T-cell (primary cell): ENCODE measurements at places on chromosomes 5 and 9. TPM values are rescaled to one million over a fixed set of nuclear protein-coding genes. Genes with fewer than 3 reads are reported as not detected.

- no peak overlapping the region for H3K27ac ChIP-seq
- no peaks in the 10 kb centered on the region for H3K4me1 ChIP-seq
- no peaks in the 10 kb centered on the region for H3K27me3 ChIP-seq
Observed at GRCh38 chr5:104594850-104595249, 1032.3 kb upstream of the NUDT12 start.

GRCh38 chr5:61678966-61679365 is 346.9 kb downstream of the ZSWIM6 start:
- no peak overlapping the region for H3K27ac ChIP-seq
- H3K27me3 ChIP-seq, result peaks cover 5% of the 10 kb centered on the region
- H3K36me3 ChIP-seq, result no peaks in the 10 kb centered on the region
- H3K4me1 ChIP-seq, result no peaks in the 10 kb centered on the region
- no peak overlapping the region for H3K4me3 ChIP-seq

DNA sequence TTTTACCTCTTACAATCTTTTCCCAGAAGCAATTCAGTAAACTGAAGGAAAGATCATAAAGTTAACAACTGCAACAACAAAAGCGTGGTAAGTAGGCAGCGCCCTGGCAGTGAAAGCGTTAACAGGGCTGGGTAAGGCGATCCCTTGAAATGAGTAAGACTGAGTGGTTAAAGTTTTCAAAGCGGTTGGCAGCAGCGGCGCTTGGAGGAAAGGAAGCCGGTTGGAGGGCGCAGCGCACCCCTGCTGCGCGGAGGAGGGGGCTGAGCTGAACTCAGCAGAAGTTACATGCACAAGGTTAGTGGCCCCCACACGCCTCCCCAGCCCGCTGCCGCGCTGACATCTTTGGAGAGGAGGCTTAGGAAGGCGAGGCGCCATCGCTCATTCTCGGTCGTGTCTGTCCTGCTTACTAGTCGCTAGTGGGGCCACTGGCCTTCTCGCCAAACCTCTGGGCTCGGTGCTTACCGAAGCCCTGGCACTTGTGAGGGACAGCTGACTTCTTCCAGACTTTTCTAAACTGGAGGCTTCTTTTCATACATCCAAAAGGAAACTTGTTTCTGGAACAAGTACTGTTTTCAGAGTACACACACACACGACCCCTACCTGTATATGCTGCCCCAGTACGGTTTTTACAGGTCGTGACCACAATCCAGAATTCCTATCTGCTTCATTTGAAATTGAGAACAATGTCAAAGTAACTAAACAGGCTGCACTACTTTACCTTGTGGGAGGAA is at the start of gene SH3RF2:
TSS of gene SH3RF2 (plus strand) at position 178 of the 731 bp plus-strand sequence. CDS start 1,351 bp downstream, outside the sequence.
- H3K36me3 ChIP-seq, result no peaks in the 10 kb centered on the region
- H3K27ac ChIP-seq, result no peak within 1 kb of the TSS
- DNase-seq, result no peak
- H3K4me3 ChIP-seq, result no peak within 1 kb of the TSS

GRCh38 chr5:169258372-169259000 is 42.5 kb downstream of the SLIT3 start:
- H3K4me1 ChIP-seq, result no peaks in the 10 kb centered on the region
- H3K27ac ChIP-seq, result no peak overlapping the region
- H3K36me3 ChIP-seq, result no peaks in the 10 kb centered on the region

DNA sequence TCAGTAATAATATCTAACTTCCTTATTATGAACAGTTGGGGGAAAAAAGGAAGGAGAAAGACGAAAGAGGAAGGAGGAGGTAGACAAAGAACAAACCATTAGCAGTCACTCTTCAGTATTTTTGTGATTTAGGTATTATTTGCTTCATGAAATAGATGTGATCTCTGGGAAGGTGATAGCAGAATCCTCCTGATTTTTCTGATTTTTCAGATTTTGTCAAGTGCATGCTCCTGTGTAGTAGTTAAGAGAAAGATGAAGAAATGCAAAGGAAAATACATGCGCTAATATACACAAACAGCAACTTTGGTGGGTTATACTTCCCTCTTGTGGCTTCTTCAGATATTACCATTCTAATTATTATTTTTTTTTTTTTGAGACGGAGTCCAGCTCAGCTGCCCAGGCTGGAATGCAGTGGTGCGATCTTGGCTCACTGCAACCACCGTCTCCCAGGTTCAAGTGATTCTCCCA is 31.6 kb downstream of the LMNB1 start:
- no peaks in the 10 kb centered on the region for H3K27me3 ChIP-seq
- H3K36me3 ChIP-seq, result peaks cover 15% of the 10 kb centered on the region
- H3K4me1 ChIP-seq, result peaks cover 9% of the 10 kb centered on the region
- no peak overlapping the region for H3K4me3 ChIP-seq
- H3K27ac ChIP-seq, result no peak overlapping the region

DNA sequence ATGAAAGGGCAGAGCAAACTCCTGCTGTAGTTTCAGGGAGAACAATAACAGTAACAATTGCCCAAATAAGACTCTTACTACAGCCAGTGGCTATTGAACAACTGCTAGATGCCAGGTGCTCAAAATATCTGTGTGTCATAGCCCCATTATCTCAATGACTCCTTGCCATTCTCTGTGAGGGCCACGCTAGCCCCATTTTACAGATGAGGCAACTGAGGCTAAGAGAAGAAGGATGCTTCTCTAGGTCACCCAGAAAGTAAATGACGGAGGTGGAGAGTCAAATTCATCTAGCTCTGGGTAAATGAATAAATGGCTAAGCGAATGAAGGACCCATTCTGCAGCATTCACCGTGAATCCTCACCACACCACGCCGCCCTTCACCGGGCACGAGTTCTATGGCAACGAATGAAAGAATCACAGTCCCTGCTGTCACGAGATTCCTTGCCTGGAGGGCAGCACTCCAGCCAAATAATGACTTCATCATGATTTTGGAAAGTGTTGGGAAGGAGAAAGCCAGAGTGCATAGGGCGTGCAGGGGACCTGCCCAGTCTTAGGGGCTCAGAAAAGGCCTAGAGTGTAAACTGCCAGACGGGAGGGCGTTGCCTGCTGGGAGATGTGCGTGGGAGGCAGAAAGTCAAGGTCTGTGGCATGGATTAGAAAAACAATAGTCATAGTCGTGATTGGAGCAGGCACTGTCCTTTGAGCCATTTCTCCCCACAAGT is 147.2 kb downstream of the C9orf50 start:
- no peaks in the 10 kb centered on the region for H3K36me3 ChIP-seq
- DNase-seq, result no peak
- H3K27me3 ChIP-seq, result no peaks in the 10 kb centered on the region
- H3K4me1 ChIP-seq, result no peaks in the 10 kb centered on the region
- H3K4me3 ChIP-seq, result no peak overlapping the region

- peak within 1 kb of the TSS; percentile 68 for H3K27ac ChIP-seq
- DNase-seq, result peak; percentile 74
Observed at GRCh38 chr5:127517480-127518318, at the start of gene PRRC1. Gene PRRC1, plus strand, starts transcription at chr5:127517640. Its CDS starts 5,840 bp downstream, at chr5:127523480.

GRCh38 chr5:77391240-77391765 is 100.8 kb downstream of the WDR41 start:
- no peak for DNase-seq
- H3K4me1 ChIP-seq, result no peaks in the 10 kb centered on the region
- H3K27me3 ChIP-seq, result no peaks in the 10 kb centered on the region
- no peaks in the 10 kb centered on the region for H3K36me3 ChIP-seq
- H3K27ac ChIP-seq, result no peak overlapping the region

DNA sequence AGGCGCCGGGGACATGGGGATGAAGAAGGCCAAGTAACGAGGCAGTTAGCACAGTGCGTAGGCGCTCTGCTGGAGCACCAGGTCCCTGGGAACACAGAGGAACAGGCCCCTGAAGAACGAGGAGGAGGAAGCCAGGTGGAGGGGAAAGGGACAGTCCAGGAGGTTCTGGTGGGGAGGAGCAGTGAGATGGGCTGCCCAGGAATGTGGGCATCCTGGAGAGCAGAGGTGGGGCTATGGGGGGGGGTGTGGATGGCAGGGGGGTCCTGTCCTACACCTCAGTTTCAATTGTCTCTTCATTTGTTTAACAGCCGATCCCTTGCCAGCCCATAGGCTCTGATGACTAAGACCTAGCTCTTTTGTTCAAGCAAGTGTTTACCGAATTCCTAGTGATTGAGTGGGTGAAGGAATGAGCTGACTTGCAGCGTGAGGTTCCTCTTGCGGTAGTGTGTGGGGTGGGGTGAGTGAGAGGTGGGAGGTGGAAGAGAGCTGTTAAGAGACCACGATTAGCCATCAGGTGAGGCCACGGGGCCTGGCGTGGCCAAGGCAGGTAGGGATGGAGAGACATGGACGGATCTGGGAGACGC is 8.4 kb upstream of the PHYHD1 start:
- H3K27me3 ChIP-seq, result peaks cover 2% of the 10 kb centered on the region
- no peak overlapping the region for H3K4me3 ChIP-seq
- no peak overlapping the region for H3K27ac ChIP-seq

- no peak overlapping the region for H3K27ac ChIP-seq
- H3K4me3 ChIP-seq, result no peak overlapping the region
- DNase-seq, result no peak
- no peaks in the 10 kb centered on the region for H3K36me3 ChIP-seq
- no peaks in the 10 kb centered on the region for H3K27me3 ChIP-seq
Observed at GRCh38 chr9:3177936-3178335, 334.0 kb upstream of the PUM3 start.

DNA sequence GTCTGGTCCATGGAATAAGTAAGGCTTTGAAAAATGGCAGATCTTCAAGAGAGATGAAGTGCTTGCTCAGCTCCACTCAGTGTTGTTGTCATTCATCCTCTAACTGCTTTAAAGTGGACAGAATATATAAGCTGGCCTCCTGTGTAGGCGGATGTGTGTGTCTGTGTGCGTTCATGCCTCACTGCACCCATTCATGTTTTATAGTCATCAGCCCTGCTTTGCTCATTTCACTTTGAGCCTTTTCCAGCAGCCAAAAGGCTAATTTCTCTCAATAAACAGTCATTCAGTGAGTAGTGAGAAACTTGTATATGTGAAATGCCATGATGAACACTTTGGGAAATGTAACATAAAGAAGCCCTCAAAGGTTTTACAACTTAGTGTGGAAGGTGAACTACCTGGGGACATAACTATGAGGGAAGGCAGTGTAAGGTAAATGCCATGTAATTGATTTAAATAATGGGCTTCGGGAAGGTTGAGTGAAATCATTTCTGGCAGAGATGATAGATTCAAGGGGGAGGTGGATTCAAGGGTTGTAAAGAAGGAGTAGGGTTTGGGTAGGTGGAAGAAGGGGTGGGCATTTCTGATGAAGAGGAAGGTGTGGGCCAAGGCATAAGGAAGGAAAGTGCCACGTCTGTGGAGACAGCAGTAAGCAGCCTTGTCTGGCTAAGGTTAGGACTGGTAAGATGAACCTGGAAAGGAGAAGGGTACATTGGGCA is 15.7 kb downstream of the TTC23L start:
- no peaks in the 10 kb centered on the region for H3K36me3 ChIP-seq
- H3K27ac ChIP-seq, result no peak overlapping the region
- H3K4me3 ChIP-seq, result no peak overlapping the region
- H3K27me3 ChIP-seq, result no peaks in the 10 kb centered on the region

DNA sequence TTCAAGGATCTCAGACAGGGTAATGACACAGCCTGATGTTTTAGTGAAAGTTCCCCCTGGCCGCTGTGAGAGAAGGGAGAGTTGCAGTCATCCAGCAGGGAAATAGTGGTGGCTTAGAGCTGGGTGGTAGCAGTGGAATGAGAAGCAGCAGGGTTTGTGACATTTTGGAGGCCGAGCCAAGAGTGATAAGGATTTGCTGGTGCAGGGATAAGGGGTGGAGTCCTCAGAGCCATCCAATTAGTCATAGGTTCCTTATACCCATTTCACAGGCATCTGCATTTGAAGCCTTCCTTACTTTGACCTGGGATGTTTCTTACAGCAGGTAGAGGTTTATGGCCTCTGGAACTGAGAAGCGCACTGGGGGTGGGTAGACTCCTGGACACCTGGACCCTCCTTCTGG is 12.8 kb downstream of the JADE2 start:
- peaks cover 26% of the 10 kb centered on the region for H3K36me3 ChIP-seq
- DNase-seq, result no peak
- no peak overlapping the region for H3K27ac ChIP-seq
- peaks cover 74% of the 10 kb centered on the region for H3K4me1 ChIP-seq
- no peak overlapping the region for H3K4me3 ChIP-seq
- no peaks in the 10 kb centered on the region for H3K27me3 ChIP-seq

DNA sequence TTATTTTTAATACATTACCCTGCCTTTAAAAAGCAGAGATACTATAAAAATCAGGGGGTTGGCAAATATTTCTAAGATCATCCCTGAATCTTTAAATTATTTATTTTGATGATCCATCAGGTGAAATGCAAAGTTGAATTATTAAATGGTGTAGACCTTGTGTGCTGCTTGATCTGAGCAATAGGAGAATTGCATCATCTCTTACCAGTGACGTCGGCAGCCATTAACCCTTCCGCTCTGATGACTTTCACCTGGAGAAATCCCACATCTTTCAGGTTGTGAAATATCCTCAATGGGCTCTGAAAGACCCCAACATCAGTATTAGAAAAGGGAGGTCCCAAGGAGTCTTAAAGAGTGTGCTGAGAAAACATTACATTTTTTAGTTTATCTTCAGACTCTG is 270.2 kb downstream of the SLF1 start:
- no peak overlapping the region for H3K4me3 ChIP-seq
- no peaks in the 10 kb centered on the region for H3K36me3 ChIP-seq
- no peak for DNase-seq

DNA sequence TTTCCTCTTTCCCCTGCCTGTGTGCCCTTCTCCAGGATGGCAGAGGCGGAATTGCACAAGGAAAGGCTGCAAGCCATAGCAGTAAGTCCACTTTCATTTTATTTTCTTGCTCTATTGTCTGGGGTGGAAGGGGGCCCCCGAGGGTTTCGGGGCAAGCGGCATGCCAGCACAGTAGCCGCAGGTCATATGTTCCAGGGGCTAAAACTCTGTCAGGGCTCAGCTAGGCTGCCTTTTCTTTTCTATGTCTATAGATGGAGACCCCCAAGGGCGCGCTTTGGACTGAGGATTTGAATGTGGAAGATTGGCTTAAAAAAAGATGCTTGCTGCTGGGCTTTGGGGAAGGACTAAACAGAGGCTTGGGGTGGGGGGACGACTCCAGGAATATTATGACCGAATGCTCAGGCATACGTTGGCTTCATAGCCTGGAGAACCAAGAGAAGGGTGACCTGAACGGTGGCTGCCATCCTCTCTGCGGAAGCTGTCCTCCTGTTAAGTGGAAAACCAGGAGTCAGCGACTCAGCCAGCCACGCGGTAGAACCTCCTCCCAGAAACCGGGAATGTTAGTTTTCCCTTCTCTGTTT is 545 bp downstream of the PALM2AKAP2 start:
- no peaks in the 10 kb centered on the region for H3K36me3 ChIP-seq
- no peak for DNase-seq
- no peak overlapping the region for H3K27ac ChIP-seq
- H3K4me3 ChIP-seq, result no peak overlapping the region
- H3K27me3 ChIP-seq, result peaks cover 7% of the 10 kb centered on the region
- H3K4me1 ChIP-seq, result no peaks in the 10 kb centered on the region

PCDHA2 gene
- total RNA-seq, result not detected

OLFM1 gene
- 0.16 TPM for total RNA-seq

TTLL11 gene
- 4.8 TPM for total RNA-seq

PLEKHG4B gene
- 0.06 TPM for total RNA-seq

LHX3 gene
- total RNA-seq, result 0.13 TPM
